ENCODE measurements at places on chromosomes 3 and 15.

DNA sequence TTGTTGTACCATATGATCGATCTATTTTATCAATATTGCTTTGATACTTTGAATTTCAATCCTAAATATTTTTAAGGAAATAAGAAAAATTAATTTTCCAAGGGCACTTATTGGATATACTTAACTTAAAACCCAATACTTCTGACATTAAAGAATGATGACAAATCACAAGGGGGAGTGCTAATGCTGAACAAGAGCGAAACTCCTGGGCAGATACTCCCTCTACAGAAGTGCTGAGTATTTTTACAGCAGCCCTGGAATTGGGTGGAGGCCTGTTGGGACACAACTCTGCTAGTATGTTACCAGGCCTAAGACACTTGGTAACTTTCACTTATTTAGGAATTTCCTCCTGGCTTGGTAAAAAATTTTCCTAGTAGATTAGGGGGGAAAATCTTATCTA, 46.2 kb downstream of the DENND6A start:
- DNase-seq, result no peak

GRCh38 chr15:71111181-71111565, 4.1 kb upstream of the THSD4 start:
- DNase-seq, result no peak

GRCh38 chr3:20574746-20575145, 388.7 kb upstream of the SGO1 start:
- no peak for DNase-seq

DNA sequence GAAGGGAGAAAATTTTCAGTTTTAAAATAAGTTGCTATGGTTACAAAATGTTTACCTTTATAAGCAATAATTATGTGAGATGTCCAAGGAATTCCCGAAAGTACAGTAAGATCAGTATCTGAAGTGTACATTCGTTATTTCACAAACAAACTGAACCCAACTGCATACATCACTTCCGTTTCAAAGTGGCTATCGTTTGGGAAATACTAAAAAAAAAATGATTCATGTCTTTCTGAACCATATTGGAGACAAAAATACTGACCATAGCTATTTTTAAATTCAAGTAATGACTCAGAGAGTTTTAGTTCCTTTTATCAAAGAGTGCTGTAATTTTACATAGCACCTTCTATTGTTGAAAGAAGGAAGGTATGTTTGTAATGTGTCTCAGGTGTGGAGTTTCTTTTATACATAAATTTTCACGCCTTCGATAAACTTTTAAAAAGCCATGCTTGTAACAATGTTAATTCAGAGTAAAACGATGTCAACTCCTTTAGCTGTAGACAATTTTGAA, 8.0 kb upstream of the ANKRD28 start:
- no peak for DNase-seq

- DNase-seq, result no peak
Observed at GRCh38 chr3:66363148-66363547, 137.7 kb downstream of the LRIG1 start.

- no peak for DNase-seq
Observed at GRCh38 chr3:31421314-31422048, 111.2 kb upstream of the STT3B start.

DNA sequence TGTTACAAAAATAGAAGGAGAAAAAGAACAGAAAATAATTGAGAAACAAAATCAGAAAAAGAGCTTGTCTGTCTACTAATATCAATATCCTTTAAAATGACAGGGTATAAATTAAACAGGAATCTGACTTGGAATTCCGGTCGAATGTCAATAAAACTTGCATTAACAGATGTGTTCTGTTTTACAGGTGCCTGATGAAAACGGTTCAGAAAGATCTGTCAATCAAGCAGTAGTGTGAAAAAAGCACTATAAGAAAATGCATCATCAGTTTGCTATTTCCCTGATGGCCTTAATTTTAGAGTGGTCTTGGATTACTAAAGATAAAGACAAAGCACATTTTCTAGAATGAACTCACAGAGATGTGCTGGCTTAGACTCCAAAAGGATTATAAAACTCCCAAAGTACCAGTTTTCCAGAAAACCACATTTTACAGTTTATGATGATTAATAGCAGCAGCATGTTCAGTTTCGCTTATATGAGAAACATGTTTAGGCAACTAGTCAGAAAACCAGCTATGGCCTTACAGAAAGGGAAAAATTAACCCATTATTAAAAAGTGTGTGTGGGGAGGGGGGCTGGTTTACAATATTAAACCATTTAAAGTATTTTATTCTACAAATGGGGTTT, 8.2 kb upstream of the C3orf38 start:
- DNase-seq, result no peak

DNA sequence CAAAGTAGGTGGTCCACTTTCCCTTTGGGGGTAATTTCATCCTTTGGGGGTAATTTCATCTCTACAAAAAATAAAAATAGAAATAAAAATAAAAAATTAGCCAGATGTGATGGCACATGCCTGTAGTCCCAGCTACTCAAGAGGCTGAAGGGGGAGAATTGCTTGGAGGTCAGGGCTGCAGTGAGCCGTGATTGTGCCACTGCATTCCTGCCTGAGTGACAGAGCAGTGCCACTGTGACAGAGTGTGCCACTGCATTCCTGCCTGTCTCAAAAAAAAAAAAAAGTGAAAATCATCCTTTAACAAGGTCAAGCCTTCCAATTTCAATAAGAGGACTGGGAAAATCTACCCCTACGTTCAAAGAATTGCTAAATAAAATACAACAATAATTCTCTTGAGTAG, 22.8 kb downstream of the SERP1 start:
- DNase-seq, result no peak

- DNase-seq, result no peak
Observed at GRCh38 chr3:126061301-126062032, 22.5 kb downstream of the SLC41A3 start.

- DNase-seq, result no peak
Observed at GRCh38 chr3:130948929-130949328, 55.0 kb downstream of the ATP2C1 start.

DNA sequence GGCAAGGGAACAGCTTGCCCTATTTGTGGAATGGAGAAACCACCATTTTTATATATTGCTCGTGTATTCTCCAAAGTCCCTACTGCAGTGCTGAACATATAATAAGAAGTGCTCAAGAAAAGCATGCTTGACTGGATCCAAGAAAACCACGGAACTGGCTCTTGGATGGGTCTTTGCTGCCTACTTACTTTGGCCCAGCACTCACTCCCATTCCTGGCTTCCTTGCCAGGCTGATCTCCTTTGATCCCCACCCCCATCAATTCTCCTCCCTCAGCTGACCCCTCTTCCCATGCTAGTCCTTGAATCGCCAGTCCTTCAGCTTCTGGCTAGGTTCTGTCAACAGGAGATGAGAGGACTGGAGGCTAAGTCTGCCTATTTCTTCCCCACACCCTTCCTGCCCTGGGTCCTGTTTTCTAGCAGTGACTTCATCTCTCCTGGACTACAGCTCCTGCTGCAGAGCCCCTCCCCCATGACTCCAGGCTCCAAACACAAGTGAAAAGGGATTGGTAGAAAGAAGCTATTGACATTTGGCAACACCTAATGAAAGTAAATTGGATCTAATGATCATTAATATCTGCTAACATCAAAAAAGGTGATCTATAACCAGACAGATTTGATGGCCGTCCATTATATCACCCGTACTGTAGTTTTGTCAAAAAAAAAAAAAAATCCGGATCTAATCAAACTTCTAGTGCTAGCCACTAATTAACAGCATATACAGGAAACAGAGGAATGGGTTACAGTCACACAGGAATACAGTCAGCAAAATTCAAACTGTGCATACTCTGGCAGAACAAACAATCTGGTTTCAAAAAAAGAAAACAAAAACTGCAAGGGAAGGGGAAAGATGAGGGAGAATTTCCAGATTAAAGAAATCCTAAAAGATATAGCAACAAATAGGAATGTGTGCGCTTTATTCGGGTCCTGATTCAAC, 7.8 kb downstream of the FAM240A start:
- DNase-seq, result no peak

GRCh38 chr3:73694983-73695757, 70.4 kb upstream of the PDZRN3 start:
- DNase-seq, result no peak

- no peak for DNase-seq
Observed at GRCh38 chr3:16801698-16802097, 83.1 kb upstream of the PLCL2 start.

GRCh38 chr3:55484801-55485791, 2.0 kb downstream of the WNT5A start:
- DNase-seq, result peak; percentile 72

DNA sequence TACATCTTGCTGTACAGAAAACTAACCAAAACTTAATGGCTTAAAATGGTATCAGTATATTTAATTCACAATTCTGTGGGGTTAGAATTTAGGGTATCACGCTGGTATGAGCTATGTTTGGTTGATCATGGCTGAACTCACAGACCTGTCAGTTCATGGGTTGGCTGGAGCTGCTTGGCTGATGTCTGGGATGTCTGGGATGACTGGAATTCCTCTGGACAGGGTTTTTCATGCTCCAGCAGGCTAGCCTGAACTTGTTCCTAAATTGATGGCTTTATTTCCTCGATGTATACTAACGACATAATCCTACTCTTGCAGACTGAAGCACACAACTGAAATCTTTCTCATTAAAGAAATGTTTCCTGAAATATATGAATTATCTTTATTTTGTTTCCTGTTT, 338.9 kb upstream of the GBE1 start:
- no peak for DNase-seq

- DNase-seq, result no peak
Observed at GRCh38 chr3:103968751-103969150, 1398.0 kb upstream of the ALCAM start.

DNA sequence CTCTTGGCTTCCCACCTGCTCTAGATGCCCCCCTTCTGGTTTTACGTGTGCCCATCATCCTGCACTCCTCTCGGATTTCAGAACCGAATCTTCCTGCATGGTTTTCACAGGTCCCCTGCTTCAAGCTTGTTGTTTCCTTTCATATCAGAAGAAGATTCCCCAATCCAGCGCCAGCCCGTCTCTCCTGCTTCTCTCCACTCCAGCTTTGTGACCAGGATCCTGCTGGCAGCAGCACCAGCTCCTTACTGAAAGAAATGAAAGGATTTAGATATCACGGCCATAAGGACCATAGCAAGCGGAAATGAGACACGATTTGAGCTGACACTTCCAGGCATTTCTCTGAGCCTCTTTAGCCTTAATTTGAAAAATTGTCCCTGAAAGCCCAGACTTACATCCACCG, 180.3 kb upstream of the UBE3A start:
- no peak for DNase-seq

GRCh38 chr3:149366941-149367840, 10.3 kb downstream of the TM4SF1 start:
- DNase-seq, result peak; percentile 42

DNA sequence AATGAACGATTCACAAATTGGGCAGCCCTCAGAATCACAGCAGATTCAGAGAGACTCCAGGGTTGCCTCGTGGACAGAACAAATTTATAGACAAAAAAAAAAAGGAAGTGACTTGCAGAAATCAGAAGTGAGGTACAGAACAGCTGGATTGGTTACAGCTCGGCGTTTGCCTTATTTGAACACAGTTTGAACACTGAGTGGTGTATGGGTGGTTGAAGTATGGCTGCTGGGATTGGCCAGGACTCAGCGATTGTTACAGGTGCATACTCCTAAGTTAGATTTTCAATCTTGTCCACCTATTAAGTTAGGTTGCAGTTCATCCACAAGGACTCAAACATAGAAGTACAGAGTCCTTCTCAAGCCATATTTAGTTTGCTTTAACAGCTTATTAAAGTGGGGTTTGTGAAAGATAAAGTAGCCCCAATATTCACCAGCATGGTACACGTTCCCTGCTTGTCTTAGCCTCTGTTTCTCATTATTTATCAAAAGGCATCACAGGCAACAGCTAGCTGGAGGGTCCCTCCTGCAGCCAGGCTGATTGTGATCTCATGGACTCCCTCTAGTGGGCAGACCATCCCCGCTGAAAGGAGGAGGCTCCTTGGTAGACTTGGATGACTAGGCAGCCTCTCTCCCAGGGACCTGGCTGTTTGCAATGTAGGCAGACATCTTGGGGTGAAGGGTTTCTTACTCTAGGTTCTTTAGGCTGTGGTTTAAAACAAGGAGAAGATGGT, 17.6 kb upstream of the ALDH1L1 start:
- peak; percentile 75 for DNase-seq

DNA sequence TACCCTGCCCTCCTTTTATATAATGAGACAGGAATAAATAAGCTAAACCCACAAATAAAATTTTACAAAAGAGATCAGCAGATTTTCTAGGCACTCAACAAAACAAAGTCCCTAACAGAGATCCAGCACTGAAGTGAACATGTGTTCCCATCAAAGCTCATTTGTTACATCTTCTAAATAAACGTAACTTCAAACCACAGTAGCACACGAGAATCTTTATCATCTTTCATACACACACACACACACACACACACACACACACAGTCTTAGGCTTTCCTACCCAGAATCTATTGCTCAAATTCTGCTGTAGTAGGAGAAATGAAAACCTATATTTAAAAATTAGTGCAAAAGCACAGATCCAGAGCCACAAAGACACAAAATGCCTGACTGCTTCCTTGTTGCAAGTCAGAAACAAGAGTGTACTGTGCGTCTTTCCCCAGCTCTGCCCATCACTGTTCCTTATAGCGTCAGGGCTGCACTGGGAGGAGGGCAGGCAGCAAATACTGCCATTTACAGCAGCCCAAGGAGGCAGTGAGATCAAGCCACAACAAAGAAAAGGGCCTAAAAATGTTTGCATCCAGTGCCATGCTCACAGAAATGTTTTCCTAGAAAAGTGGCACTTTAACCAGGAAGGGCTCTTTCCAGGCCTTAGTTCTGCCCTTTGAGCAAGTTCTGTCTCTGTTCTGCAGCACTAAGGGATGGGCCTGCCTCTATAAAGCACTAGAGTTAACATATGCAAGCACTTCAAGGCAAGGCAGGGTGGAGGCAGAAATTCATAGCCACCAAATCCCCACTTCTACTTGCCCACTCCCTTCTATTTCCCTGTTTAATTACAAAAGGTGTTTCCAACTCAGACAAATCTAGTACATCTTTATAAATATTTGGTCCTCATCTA, 6.0 kb downstream of the IP6K1 start:
- no peak for DNase-seq

GRCh38 chr3:143240886-143241285, 121.3 kb downstream of the CHST2 start:
- DNase-seq, result no peak

GRCh38 chr3:119018690-119019463, 15.8 kb downstream of the IGSF11 start:
- DNase-seq, result no peak

DNA sequence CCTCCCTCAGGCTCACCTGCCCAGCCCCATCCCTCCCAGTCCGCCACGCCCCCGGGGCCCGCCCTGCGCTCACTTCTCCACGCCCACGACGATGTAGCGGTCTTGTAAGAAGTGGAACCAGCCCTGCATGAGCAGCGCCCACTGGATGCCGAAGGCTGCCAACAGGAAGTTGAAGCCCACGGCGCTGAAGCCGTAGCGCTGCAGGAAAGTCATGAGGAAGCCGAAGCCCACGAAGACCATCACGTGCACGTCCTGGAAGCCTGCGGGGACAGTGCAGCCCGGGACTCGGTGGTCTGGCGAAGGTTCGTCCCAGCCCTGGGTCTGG, 9.7 kb downstream of the RHCG start:
- peak; percentile 64 for DNase-seq

All from activated CD4-positive, alpha-beta T cell treated with anti-CD3 and anti-CD28 coated beads for 48 hours (primary cell).